D341Med (cell line): ENCODE measurements at places on chromosomes 13 and 19.

- no peak for DNase-seq
Observed at GRCh38 chr13:100254002-100254401, 165.1 kb downstream of the PCCA start.

DNA sequence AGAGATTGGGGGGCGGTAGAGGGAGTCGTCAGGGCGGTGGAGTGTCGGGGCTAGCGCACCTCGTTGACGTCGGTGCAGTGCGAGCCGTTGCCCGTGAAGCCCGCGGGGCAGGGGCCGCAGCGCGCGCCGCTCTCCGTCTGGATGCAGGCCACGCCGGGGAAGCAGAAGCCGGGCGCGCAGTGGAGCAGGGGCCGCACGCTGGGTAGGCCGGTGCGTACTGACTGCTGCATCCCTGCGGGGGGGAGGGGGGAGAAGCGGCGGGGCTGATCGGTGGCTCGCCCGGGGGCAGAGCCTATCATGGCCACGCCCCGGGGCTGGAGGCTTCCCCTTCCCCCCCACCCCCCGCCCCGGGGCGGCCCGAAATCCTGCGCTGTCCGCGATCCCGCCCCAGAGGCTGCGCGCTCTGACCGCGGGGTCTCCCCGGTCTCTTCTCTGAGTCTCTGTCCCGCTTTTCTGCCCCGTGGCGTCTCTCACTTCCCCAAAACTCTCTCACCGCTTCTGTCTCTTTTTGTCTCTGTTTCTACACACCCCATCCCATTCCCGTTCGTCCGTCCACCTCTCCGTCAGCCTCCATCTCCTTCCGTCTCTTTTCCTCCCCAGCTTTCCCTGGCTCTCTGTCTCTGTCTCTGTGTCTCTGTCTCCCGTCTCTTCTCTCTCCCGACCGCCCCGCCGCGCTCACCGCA lies 1.1 kb downstream of the COMP start:
- peak; percentile 80 for DNase-seq

GRCh38 chr19:5470264-5470671 lies 15.1 kb downstream of the ZNRF4 start:
- DNase-seq, result no peak

- DNase-seq, result no peak
Observed at GRCh38 chr19:6062274-6062673, 48.0 kb downstream of the RFX2 start.

DNA sequence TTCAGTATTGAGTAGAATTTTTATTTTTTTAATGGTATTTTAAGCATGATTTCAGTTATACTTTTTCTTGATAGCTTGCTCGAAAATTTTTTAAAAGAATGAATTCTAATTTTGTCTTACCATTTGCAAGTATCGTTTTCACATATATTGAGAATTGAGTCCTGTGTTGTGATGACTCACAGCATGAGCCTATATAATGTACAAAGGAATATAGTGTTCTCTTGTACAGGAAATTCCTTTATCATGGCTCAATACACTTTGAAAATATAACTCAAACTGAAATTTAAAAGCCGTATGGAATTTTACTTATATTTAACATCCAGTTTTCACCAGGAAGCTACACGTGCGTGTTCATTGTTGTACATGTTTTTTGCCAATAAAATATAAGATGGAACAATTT lies 161.1 kb upstream of the TMTC4 start:
- DNase-seq, result no peak

GRCh38 chr13:105547851-105548250 lies 987.6 kb downstream of the EFNB2 start:
- no peak for DNase-seq

GRCh38 chr19:48874303-48875135 lies 2.3 kb downstream of the PPP1R15A start:
- peak; percentile 34 for DNase-seq

DNA sequence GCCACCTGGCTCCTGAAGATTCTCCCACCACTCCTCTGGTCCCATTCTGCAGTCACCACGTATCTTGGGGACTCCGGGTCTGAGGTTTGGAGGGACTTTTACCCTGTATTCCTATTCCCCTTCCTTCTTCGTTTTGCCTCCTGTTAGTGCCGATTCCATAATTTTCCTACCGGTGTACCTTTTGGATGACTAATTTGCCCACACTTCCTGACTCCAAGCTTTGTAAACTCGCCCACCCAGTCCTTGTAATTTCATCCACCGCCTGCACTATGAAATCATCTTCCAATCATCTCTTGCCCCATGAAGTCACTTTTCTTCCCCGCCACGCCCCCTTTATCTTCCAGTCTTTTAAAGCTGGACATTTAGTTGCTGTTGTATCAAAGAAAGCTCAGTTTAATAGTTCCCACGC lies 572 bp downstream of the UCHL3 start:
- DNase-seq, result peak; percentile 38

GRCh38 chr13:40313269-40314200 lies 352.9 kb downstream of the FOXO1 start:
- no peak for DNase-seq

- no peak for DNase-seq
Observed at GRCh38 chr19:35793381-35794165, 18.2 kb downstream of the ARHGAP33 start.

- peak; percentile 43 for DNase-seq
Observed at GRCh38 chr13:31909864-31910551, 121.6 kb upstream of the FRY start.

DNA sequence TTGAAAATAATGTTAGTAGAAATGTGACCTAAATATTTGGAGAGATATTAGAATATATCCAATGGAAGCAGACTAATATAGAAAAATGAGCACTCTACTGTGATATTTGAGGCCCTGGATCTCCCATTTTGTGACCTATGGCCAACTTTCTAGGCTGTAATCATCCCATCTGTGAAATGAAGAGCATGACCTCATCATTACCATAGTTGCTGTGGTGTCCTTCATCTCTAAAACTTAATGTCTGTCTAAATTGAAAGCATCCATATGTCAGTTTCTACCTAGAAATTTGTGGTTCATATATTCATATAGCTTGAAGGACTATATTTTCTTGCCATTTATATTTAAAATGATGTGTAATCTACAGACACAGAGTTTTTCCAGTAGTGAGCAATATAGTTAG lies 41.6 kb downstream of the PAN3 start:
- no peak for DNase-seq

DNA sequence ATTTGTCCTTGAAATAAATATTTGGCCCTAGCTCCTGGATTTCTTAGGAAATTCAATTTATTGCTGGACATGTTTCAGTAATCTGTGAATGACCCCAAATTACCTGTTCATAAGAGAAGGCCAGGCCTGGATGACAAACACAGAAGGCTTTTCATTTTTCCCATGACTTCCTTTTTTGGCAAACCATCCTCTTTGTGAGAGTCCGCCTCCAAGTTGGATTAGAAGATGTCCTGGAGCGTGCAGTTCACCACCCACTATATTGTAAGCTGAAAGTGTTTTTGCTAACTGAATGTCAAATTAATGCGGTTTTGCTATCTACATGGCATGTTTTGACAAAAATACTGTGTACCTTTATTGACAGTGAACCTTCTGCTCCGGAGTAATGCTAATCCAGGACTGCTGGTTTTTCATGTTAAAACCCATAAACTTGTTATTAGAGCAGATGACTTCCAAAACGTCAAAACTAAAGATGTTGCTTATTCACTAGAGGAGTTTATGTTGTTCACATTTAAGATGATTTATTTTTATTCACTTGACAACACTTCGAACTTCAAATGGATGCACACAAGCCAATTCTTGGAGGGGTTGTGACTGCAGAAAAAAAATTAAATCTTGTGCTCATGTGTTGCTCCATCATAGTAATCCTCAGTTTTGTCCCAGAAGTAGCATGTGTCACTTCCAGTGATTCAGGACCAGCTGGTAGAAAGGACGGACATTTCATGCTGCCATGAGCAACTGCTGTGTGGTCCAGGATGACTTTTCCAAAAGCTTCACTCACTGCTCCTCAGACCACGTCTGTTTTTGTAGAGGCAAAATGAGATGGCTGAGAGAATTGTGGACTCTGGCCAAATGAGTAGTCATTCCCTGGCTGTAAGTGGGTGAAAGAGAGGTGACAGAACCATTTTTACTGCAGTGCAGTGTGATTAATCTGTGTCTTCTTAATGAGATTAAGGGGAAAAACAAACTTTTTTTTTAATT lies 71.0 kb downstream of the ITGBL1 start:
- DNase-seq, result no peak

DNA sequence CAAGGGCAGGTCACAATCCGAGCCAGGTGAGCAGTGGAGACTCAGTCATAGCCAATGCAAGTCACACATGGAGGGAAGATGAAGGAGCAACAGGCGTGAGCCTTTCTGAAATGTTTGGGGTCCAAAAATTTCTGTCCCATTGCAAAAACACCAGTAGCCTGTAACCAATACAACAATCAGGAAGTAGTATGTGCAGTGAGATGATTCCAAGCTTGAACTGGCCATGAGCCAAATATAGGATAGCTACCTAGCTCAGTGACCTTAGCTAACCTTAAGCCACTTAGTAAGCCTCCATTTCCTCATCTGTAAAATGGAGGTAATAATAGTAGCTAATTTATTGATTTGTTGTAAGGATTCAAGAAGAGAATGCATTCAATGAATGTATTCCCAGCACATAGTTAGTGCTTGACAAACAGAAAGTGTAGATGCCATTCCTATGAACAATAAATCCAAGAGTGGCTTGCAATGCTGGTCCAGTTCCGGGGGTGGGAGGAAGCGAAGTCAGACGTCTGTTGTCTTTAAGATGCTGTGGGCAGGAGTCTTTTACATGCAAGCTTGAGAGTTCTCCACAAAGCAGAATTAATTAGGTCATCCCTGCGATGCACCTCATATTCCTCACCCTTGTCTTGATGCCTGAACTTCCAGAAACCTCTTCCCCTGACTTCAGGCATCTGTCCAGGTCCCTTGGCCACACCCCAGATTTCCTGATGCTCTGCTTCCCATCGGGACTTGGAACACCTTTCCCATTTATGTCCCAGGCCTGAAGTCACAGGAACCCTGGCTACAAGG lies 195.7 kb upstream of the UBL3 start:
- DNase-seq, result no peak

GRCh38 chr19:29093553-29093908 lies 119.4 kb downstream of the UQCRFS1 start:
- no peak for DNase-seq

- DNase-seq, result no peak
Observed at GRCh38 chr13:94886191-94886590, 173.8 kb upstream of the SOX21 start.
